ENCODE measurements at places on chromosomes 16 and 17.

DNA sequence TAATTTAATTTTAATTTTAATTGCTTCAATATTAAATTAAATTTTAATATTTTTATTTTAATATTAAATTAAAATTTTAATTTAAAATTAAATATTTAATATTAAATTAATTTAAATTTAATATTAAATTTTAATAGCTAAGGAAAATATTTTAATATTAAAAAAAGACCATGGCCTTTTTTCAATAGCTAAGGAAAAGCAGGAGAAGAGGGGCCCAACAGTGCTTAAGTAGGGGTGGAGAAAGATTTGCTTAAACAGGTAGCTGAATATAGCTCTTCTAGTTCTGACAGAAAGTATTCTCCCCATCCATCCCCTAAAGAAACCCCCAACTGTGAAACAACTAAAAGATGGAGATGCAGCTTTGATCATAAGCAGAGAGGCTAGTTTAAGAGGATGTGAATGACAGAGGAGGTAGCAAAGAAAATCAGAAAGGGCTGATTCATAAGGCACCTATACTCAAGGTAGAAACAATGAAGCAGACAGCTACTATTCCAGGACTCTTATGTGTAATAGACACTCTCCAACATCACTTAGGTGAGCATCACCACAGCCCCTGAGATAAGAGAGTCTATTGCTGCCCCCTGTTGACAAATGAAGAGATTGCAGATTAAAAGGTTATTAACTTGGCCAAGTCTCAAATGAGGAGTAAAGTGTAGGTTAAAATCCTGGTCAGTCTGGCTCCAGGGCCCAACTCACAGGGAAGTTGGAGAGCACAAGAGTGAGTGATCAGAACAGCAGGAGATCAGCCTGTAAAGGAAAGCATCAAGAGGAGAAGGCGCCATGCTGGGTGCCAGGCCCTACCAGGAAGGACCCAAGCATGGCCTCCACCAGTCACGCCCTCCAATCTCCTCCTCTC is 7.8 kb upstream of the RNASEK start:
- peak; percentile 84 for DNase-seq

DNA sequence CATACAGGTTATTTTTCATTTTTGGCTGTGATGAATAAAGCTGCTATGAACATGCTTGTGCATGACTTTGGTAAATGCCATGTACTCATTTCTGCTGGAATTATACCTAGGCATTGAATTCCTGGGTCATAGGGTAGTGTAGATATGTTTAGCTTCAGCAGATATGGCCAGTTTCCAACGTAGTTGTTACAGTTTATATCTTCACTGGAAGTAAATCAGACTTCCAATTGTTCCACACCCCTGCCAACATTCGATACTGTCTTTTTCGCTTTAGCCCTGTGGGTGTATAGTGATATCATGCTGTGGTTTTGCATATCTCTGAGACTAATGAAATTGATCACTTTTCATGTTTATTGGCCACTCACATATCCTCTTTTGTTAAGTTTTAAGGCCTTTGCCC is 50.4 kb downstream of the ARHGAP27 start:
- DNase-seq, result no peak

DNA sequence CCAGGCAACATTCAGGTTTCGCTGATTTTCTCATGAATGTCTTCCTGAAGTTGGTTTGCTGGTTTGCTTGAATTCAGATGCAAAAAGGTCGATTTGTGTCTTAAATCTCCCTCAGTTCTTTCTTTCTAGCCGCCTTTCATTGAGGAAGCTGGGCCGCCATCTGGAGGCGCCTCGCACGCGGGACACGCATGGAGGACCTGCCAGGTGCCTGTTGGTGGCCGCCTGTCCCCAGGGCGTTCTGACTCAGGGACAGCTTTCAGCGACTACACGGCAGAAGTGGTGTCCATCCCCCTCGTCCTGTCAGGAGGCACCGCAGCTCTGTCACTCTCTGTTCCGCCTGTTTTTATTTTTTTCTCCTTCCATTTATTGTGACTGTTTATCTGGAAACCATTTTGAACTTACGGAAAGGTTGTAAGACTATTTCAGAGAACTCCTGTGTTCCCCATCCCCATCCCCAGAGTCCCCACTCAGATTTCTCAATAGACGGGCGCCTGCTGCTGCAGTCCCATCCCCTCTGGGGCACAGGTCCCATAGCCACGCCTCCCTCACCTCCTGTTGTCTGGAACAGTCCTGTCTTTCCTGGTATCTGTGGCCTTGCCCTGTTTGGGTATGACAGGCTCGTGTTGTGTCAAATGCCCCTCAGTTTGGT is 33.2 kb downstream of the COX4I1 start:
- DNase-seq, result no peak

DNA sequence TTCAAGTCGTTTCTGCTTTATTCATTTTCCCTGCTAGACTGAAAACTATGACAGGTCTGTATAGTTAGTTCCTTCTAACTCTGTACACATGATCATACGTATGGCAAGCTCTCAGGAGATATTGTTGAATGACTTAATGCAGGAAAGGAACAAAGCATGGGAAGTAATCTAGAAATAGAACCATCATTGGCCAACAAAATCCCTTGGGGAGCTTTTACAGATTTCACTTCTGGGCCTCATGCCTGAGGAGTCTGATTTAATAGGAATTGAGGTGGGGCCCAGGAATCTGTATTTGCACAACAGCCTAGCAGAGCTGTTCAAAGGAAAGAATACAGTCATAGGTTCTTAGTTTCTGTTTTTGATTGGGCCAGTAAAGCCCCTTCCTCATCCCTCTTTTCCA is 229.2 kb downstream of the MAP2K6 start:
- DNase-seq, result no peak

- DNase-seq, result no peak
Measured at GRCh38 chr16:12532871-12533610, 270.6 kb downstream of the CPPED1 start.

- DNase-seq, result no peak
Measured at GRCh38 chr17:69945698-69946185, 129.3 kb upstream of the KCNJ16 start.

DNA sequence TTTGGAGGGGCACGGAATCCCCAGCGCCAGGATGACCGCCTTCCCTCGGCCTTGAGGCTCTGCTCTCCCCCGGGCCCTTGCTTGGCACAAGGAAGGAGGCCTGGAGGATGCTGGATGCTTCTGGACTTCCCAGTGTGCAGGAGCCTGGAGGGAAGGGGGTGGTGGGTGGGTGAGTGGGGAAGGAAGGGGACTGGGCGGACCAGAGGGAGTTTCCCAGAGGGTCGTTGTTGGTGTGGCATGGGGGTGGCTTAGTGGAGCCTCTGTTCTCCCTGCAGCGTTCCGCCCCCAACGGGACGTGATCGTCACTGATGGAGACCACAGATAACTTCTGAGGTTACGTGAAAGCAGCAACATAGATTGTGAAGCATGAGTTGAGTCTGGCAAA is 140.0 kb downstream of the IRF8 start:
- no peak for DNase-seq

GRCh38 chr16:11130978-11131665 is 124.9 kb downstream of the SOCS1 start:
- no peak for DNase-seq

- DNase-seq, result no peak
Measured at GRCh38 chr17:81043725-81044427, 8.9 kb downstream of the BAIAP2 start.

GRCh38 chr17:59420901-59421300 is 89.4 kb downstream of the YPEL2 start:
- DNase-seq, result no peak

DNA sequence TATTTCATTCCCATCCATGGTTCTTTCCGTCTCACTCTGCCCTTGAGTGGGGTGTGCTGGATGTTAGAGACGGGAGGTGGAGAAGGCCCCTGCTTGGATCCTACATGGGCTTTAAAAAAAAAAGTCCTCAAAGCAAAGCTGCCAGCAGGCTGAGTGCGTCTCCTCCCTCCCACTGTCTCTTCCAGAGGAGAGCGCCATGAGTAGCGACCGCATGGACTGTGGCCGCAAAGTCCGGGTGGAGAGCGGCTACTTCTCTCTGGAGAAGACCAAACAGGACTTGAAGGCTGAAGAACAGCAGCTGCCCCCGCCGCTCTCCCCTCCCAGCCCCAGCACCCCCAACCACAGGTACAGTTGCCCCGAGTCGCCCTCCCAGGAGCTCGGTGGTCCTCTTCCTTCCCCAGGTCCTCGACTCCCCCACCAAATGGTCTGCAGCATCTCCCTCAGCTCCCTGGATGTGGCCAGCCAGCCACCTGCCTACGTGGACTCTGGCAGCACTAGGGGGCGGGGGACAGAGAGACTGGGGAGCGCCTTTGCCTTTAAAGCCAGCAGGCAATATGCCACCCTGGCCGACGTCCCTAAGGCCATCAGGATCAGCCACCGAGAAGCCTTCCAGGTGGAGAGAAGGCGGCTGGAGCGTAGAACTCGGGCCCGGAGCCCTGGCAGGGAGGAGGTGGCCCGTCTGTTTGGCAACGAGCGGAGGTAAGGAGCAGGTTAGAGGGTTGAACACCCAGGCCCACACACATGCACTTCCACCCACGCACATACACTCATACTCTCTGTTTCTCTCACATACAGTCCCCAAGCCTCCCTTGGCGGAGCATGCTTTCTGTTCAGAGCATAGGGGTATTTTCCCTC is 68.2 kb downstream of the PLD6 start:
- no peak for DNase-seq

DNA sequence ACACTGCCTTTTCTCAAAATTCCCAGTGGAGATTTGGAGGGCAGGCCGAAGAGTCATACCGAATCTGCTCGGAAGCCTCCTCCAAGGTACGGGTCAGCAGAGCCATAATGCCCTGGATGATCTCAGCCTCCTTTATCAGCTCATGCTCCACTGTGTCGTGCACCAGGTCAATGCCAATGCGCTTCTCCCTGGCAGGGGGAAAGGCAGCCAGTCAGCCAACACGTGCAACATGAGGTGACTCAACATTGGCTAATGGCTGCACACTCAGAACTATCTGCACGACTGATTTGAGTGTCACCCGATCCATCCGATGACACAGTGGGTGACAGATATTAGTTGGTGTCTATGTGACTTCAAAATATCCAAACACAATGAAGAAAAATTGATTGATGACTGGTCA is 15.8 kb downstream of the TEKT1 start:
- no peak for DNase-seq

DNA sequence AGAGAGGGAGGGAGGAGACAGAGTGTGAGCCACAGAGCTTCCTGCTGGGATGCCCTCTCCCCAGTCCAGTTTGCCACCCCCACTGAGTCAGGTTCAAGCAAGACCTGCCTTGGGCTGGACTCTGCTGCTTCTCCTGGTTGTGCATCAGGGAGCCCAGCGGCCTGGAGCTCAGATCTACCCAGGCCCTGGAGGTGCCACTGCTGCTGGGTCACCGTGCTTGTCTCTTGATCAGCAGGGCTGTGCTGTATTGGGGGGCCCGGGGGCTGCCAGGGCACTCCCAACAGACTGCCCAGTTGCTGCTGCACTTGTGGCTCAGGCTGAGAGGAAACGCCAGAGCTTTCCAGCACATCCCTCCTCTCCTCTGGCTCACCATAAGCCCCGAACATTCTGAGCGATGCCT is 8.9 kb downstream of the TLE7 start:
- no peak for DNase-seq

GRCh38 chr16:2985893-2986355 is 5.7 kb upstream of the PKMYT1 start:
- DNase-seq, result no peak

GRCh38 chr16:25066747-25067631 is 44.6 kb upstream of the LCMT1 start:
- DNase-seq, result peak; percentile 83

Measured in hematopoietic multipotent progenitor cell treated with erythropoietin and hydrocortisone succinate and interleukin-3 and kit ligand, for 15 days (in vitro differentiated cells).